ENCODE measurements at places on chromosomes 3 and 15. TPM values are rescaled to one million over a fixed set of nuclear protein-coding genes. Genes with fewer than 3 reads are reported as not detected.

DNA sequence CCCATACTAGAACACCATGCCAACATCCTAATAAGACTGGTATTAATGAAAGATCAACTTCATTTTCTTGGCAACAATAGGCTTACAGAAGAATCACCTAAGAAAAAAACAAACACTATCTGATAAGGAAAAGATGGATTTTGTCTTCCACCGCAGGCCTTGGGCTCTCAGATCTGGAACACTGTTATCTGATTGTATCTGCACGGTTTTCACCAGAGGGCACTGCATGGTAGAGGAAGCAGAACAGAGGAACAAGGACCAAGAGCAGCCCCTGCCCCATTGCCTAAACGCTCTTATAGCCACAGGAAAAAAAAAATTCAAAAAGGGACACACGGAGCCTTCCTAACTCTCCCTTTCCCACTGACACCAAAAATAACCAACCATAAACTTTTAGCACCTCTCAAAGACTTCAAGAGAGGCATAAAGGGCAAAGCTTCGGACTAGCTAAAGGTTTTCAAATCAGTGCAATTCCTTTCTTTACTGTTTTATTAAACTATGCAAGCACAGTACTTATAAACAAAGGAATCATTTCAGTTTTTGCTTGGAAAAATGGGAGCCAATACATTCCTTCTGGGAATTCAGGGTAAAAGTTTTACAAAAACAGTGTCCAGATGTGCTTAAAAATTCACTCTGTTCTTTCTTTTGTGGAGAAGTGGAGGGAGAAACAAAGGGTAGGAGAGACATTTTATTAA, 23.3 kb downstream of the IL17RD start:
- no peak for DNase-seq

DNA sequence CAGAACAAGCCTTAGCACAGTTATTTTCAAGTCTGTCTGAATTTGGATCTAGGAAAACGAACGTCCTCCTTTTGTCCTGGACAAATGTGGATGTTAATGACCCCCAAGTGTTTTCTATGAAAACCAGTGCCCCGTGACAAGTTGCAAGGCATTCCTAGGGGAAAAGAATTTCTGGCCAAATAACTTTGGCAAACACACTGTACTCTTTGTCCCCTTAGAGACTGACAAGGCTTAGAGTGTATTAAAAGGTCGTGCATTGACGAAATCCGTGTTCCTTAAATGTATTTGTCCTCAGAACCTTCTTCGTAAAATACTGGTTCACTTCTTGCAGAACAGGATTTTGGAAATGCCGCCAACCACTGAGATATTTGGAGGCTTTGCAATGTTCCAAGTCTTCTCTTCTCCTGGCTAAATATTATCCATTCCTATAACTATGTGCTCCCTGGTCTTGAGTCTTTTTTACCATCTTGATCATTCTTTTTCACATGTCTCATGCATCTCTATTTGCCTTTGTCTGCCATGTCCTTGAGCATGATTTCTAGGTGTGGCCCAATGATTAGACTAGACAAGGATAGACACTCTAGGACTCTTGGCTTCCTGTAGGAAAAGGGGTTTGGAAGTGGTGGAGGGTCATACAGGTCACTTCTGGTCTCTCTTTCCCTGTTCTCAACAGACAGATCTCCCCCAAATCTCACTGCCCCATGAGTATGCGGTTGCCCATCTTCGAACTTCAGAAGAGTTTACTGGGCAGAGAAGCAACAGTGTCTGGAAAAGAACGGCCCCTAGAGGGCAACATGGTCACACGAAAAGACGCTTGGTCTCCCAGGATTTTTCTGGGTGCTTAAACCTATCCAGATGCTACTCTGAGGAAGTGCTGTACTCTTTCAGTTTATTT, 117.5 kb downstream of the EDEM1 start:
- peak; percentile 26 for DNase-seq

GRCh38 chr15:75032395-75032794, 9.0 kb downstream of the PPCDC start:
- no peak for DNase-seq

- no peak for DNase-seq
Observed at GRCh38 chr15:72379856-72380430, 4.1 kb upstream of the HEXA start.

GRCh38 chr3:86547692-86548091, 443.3 kb downstream of the VGLL3 start:
- DNase-seq: no peak

DNA sequence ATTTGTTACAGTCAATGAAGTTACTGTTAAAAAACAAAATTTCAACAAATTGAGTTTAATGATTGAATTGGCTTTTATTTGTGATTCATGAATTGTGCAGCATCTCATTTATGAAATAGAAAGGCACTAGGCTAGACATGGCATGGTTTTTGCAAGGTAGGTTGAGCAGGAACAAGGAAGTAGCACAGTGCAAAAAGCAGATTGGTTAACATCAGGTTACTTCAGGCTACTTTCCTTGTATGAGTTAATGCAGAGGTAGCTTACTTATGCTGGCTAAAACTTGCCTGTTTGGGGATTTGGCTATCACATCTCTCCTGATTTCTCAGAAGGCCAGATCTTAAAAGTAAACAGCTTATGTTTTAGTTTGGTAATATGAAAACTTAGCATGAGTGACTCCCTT, 23.0 kb upstream of the SV2B start:
- no peak for DNase-seq

DNA sequence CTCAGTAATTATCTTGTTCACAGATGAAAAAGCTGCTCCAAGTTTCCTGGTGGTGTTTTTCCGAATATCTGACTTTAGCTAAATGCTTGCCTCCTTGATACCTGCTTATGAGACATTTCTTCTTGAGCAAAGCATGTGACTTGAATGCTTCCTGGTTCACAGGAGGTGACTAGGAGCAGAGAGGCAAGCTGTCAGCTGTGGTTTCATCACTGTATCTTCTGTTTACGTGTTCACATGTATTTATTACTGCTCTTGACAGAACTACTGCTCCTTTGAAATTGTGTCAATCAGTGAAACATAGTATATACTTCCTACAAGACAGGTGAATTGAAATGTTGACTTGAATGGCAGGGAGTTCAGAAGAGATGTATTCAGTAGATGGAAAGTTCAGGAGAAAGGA, 8.9 kb upstream of the SPPL2A start:
- DNase-seq: no peak

The RPL39L gene
- 44.1 TPM for total RNA-seq

The SAMD7 gene
- not detected for total RNA-seq

The USP50 gene
- total RNA-seq: not detected

The SCAMP5 gene
- total RNA-seq: 1.3 TPM
